ENCODE measurements at places on chromosomes 3 and 15.

GRCh38 chr3:128257632-128258031, 104.4 kb downstream of the EEFSEC start:
- ATAC-seq = no peak

- peak; percentile 67 for ATAC-seq
These were observed 172.0 kb downstream of the OPA1 start for GRCh38 chr3:193764959-193765358.

- no peak for ATAC-seq
These were observed 86.3 kb downstream of the TMEM108 start for GRCh38 chr3:133124511-133124910.

- ATAC-seq = no peak
These were observed 21.4 kb upstream of the PRTG start for GRCh38 chr15:55764398-55764797.

GRCh38 chr3:188021502-188022040, 132.4 kb upstream of the LPP start:
- ATAC-seq = no peak

DNA sequence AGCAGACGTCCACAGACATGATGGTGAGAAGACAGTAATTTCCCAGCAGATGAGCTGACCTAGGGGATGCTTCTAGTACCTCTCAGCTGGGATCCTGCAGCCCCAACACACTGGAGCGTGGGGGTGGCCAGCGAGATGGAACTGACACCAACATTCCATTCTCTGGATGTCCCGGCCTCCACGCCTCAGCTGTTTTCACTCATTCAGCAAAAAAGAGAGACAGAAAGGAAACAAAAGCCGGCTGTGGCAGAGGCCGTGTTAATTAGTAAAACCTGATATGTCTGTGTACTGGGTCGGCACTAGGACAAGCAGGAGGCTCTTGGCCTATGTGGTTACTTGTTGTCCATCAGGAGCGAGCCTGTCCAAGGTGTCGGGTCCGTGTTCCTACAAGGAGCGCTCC, 82.6 kb upstream of the MYZAP start:
- ATAC-seq = no peak

DNA sequence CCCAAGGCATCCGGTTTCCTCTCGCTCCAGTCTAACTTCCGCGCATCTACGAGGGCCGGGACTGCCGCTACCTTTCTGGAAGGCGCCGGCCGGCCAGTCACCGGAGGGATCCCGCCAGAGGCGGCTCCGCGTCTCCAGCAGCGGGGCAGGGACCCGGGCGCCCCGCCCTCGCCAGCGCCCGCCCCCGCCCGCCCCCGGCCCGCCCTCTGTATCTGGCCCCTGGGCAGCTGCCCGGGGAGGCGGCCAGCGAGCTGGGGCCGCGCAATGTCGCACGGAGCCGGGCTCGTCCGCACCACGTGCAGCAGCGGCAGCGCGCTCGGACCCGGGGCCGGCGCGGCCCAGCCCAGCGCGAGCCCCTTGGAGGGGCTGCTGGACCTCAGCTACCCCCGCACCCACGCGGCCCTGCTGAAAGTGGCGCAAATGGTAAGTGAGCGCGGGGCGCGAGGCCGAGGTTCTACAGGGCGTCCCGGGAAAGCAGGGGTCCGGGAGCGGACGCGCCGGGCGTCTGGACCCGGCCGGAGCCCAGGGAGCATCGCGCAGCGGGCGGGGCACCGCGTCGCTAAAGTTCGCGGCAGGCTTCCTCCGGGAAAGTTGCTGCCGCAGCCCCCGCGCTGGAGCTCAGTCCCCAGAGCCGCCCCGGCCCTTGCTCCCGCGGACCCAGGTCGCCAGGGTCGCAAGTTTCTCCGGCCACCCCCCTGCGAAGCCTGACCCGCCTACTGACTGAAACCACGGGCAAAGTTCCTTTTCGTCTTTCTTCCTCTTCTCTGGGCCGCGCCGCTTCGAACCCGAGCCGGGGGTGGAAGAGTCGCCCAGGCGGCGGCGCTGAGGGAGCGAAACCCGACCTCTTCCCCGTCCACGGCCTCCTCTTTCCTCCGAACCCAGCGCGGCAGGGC, at the start of gene CMTM7:
TSS of gene CMTM7 (plus strand) at position 211 of the 893 bp plus-strand sequence. CDS start at position 265, 54 bp downstream.
- peak; percentile 65 for ATAC-seq

- peak; percentile 15 for ATAC-seq
These were observed 8.8 kb downstream of the ADPRH start for GRCh38 chr3:119588112-119588511.

- no peak for ATAC-seq
These were observed 91.3 kb upstream of the PRR23E start for GRCh38 chr3:127101411-127102187.

- ATAC-seq = no peak
These were observed 130.0 kb upstream of the TJP1 start for GRCh38 chr15:29952225-29952624.

DNA sequence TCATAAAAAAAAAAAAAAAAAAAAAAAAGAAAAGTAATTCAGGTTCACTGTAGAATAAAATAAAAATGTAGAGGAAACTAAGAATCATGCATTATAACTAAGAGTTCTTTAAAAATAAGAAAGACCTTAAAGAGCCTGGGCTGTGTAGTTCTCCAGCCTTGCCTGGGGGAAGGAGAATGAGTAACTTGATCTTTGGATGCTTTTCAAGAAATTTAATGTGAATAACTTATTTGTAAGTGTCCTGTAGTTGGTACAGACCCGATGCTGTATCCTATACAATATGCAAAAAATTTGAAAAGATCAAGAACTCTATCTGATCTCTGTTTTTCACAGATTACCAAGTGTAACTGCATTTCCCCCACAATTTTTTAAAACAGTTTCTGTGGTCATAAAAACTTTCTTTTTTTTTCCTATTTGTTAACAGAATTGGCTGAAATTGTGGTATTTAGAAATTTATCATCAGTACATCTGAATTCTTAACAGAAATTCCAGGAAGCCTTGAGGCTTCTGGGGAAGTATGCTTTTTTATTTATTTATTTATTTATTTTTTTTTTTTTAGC, 195.3 kb downstream of the THRB start:
- no peak for ATAC-seq

- ATAC-seq = no peak
These were observed 41.6 kb upstream of the SEMA6D start for GRCh38 chr15:47675735-47676134.

DNA sequence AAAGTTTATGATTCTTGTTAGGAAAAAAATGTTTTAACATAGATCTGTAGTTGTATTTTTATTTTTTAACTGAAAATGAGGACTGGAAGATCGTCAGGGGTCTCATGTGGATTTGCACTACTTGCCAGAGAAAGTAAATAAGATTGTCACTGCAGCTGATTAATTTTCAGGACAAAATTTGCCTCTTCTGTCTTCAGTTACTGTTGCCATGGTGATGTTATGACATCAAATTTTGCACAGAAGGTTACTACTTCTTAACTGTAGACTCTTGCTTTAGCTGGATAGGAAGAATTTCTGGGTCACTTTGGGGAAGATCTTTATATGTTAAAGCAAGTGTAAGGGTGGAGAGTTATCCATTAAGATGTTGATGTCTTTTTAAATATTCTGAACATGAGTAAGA, 82.2 kb upstream of the WDR72 start:
- ATAC-seq = no peak

DNA sequence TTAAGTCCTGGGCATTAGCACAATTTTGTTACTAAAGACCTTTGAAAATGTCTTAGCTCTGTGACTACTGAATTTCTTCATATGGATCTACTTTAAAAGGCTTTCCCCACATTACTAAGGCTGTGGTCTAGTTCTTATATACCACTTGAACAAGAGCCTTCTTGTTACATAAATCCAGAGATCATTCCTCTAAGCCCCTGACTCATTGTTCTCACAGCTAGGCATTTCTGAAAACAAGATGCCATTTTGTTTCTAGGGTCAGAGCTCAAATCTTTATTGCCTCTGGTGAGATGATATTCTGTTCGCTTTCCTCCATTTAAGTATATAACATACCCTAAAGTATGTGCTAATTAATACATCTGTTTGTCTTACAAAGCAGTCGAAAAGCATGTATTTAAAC, 29.8 kb upstream of the LPP start:
- peak; percentile 61 for ATAC-seq

DNA sequence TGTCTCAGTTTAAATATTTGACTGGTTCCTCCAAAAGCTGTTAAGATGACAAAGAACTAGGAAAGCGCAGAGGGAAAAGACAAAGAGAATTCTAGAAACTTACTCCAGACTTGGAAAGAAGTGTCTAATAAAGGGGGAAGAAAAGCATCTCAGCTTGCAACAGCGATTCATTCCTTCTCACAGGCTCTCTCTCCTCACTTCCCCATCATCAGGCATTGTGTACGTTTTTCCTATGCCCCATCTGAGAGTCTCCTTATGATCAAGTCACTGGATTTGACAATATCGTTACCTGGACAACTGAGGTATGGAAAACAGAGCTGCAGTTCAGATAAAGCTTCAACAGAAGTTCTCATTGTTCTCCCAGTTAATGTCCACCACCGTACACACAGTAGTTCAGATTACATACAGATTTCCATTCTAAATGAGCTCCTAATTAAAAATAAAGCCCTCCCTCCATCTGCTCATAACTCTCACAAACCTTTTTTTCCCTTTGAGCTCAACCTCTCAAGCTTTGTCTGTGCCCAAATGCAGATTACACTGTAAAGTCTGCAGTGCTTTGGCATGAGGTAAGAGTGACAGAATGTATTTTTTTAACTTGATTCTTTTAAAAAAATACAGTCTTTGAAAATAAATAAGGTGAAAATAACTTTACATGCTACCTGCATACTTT, 254.4 kb upstream of the THBS1 start:
- ATAC-seq = no peak

DNA sequence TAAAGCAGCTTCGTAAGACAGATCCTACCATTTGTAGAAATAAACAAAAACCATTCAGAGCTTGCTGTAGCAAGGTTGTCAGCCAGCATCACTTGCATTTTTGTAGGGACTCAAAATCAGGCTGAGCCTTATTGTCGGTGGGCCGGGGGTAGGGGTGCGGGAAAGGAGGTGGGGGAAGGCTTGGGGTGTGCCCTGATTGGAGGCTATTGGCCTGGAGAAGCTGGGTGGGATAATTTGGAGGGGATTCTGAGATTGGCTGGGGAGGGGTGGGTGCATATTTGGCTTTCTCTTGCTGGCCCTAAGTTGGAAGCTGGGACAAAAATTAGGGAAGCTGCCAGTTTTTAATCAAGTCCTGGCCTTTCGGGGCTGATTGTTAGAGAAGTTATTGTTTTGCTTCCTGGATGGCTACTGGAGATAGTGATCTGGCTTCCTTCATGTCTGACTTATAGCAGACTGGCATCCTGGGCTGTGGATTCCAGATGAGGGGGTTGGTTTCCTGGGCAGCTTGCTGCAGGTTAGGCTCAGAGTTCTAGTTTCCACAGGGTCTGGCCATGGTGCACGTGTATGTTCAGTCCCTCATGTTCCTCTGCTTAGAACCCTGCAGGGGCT, 22.8 kb downstream of the STOML1 start:
- no peak for ATAC-seq

- no peak for ATAC-seq
These were observed 45.1 kb upstream of the FGD5 start for GRCh38 chr3:14773691-14774128.

GRCh38 chr3:171108066-171108465, 81.5 kb upstream of the SLC2A2 start:
- no peak for ATAC-seq

GRCh38 chr3:10986592-10986991, 6.0 kb upstream of the SLC6A1 start:
- no peak for ATAC-seq

- ATAC-seq = no peak
These were observed 34.8 kb downstream of the B3GALNT1 start for GRCh38 chr3:161070252-161070930.

DNA sequence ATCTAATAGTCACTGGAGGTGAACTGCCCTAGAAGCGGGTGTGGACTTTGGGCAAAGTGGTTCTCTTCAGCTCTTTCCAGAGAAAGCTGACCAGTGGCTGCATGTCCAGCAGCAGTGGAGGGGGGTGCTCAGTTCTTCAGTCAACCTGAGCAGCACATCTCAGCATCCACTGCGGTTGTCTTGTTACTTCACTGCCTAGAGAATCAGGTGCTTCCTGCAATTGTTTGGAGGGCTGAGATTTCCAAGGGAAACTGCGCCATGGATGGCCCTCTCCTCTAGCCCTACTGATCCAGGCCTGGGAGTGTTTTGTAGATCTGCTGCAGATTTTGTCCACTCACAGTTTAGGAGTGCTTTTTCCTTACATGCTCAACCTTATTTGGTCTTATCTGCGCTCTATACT, 65.6 kb upstream of the CFAP161 start:
- no peak for ATAC-seq

DNA sequence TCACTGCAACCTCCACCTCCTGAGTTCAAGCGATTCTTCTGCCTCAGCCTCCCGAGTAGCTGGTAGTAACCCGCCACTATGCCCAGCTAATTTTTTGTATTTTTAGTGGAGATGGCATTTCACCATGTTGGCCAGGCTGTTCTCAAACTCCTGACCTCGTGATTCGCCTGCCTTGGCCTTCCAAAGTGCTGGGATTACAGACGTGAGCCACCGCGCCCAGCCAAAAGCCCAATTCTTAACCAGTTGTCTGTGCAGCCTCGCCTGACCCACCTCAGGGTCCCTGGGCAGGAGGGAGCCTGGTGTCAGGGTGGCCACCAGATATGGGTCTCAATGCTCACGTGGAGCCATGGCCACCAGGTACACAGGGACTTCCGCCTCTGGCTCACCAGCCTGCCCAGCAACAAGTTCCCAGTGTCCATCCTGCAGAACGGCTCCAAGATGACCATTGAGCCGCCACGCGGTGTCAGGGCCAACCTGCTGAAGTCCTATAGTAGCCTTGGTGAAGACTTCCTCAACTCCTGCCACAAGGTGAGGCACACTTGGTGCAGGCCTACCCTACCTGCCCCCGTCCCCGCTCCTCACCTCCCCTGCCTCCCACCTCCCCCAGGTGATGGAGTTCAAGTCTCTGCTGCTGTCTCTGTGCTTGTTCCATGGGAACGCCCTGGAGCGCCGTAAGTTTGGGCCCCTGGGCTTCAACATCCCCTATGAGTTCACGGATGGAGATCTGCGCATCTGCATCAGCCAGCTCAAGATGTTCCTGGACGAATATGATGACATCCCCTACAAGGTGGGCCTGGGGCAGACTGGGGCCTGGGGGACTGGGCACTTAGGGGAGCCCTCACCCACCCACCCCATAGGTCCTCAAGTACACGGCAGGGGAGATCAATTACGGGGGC, 48.6 kb downstream of the SEMA3G start:
- no peak for ATAC-seq

DNA sequence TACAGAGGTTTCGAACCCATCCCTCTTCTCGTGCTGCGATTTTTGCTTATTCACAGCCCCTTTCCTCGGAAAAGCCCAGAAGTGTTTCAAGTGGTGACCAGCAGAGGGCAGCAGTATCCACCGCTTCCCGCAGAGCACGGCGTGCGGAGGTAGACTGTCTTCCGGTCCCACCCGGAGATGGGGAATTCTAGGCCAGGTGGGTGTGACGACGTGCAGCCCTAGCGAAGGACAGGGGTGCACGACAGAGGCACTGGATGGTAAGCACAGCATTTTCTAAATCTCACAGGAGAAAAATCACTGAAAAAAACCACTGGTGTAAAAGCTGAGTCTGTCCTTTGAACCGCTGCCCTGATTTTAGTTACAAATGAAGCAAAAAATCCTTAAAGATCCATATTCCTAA, 7.4 kb upstream of the PSMD6 start:
- ATAC-seq = peak; percentile 91

- no peak for ATAC-seq
These were observed 35.8 kb downstream of the HAPLN3 start for GRCh38 chr15:88859550-88859949.
